ENCODE measurements at places on chromosomes 6 and 20.

DNA sequence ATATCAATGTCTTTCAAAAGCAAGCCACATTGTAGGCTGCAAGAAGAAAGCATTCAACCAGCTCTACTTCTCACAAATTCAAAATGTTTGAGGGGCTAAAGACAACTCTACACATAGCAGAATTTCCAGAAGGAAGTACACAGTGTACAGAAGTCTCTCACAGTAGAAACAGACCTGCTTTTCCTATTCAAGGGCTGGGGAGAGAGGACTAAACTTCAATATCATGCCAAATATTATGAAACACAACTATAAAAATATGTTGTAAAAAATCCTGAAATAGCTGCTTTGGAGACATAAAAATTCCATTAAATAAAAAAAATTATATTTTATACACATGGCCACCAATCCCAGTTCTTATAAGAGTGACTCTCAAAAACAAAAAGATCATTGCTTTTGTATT is 70.8 kb upstream of the IPCEF1 start:
- no peak for DNase-seq

- DNase-seq: no peak
Measured at GRCh38 chr6:90462102-90462501, 124.8 kb downstream of the MAP3K7 start.

GRCh38 chr6:75422024-75422639 is 71.5 kb downstream of the FILIP1 start:
- DNase-seq: no peak

- DNase-seq: no peak
Measured at GRCh38 chr6:169274781-169275180, 21.1 kb upstream of the THBS2 start.

DNA sequence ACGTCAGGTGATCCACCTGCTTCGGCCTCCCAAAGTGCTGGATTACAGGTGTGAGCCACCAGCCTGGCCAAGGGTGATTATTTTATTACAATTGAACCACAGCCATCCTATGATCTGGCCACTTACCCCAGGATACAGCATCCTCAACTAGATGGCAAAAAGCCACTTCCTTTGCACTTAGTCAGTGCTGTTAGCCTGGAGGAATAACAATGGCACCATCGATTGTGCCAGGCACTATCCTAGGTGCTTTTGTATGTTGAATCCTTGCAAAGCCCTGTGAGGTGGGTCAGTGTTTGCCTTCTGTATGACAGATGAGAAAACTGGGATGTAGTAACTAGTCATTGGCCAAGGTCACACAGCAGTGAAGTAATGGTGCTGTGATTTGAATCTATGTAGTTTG is 11.2 kb upstream of the TTPAL start:
- no peak for DNase-seq

GRCh38 chr6:128507337-128508310 is 12.8 kb downstream of the PTPRK start:
- no peak for DNase-seq

DNA sequence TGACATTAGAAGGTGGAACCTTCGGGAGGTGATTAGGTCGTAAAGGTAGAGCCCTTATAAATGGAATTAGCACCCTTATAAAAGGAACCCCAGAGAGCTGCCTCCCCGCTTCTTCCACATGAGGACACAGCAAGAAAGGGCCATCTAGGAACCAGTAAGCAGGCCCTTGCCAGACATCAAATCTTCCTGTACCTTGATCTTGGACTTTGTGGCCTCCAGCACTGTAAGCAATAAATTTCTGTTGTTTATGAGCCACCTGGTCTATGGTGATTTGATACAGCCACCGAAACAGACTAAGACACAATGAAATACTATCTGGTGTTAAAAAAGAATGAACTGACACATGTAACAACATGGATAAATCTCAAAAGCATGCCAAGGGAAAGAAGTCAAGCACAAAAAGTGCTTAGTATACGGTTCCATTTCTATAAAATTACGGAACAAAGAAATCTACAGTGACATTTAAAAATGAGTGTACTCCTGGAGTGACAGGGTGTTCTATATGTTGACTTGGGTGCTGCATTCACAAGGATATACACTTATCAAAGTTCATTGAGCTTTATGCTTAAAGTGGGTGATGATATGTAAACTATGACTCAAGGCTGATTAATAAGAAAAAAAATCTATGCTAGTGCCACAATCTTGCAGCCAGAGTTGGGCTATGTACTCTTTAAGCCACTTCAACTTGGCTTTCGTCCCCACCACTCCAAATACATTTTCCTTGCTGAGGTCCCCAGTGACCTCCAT is 18.4 kb downstream of the SERPINB1 start:
- DNase-seq: no peak

DNA sequence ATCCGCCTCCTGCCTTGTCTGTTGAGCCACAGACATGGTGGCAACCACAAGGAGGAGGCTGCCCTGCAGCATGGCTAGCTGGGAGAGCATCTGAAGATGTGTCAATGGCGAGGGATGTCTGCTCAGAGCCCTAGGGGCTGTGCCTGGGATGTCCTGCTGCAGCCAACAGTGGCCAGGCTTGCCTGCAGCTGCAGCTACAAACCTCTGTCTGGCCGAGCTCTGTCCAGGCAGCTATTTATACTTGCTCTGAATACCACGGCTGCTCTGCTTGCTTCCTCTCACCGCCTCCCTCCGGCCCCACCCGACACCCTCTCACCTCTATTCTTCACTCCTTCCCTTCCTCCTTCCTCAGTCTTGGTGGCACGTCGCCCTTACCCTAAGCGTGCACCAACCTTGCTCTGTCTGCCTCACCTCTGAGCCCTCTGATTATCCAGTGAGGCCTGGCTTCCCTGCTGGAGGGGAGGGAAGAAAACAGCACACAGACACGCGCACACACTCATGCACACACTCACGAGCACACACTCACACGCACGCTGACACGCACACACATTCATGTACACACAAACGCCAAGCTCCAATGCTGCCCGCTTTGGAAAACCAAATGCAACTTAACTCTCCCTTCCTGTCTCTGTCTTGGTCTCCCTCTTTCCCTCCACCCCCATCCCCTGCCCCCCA is at the start of gene ANGPT4:
TSS of gene ANGPT4 (minus strand) at position 210 of the 675 bp plus-strand sequence. CDS start at position 90, 120 bp downstream.
- DNase-seq: no peak

DNA sequence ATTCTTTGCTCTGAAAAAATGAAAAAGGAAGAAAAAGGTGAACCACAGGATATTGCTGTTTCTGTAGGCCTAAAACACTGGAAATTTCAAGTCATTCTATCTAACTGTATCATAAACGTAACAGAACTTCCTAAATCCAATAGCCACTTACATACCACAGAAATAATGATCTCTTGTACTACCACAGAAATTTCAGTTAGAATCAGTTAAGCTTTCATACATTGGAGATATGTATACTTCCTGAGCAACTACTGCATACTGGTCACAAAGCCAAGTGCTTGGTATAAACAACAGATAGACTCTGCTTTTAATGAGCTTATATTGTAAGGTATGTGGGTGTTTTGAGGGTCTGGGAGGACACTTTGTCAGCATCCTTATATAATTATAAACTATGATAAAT is 38.6 kb downstream of the VTA1 start:
- DNase-seq: no peak

DNA sequence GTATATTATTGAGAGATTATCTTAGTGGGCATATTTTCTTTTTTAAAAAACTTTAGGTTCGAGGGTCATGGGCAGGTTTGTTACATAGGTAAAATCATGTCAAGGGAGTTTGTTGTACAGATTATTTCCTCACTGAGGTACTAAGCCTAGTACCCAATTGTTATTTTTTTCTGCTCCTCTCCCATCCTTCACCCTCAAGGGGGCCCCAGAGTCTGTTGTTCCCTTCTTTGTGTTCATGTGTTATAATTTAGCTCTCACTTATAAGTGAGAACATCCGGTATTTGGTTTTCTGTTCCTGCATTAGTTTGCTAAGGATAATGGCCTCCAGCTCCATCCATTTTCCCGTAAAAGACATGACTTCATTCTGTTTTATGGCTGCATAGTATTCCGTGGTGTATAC is 247.9 kb upstream of the RAB32 start:
- no peak for DNase-seq

GRCh38 chr6:160421854-160422253 is 73.7 kb downstream of the SLC22A3 start:
- DNase-seq: no peak

DNA sequence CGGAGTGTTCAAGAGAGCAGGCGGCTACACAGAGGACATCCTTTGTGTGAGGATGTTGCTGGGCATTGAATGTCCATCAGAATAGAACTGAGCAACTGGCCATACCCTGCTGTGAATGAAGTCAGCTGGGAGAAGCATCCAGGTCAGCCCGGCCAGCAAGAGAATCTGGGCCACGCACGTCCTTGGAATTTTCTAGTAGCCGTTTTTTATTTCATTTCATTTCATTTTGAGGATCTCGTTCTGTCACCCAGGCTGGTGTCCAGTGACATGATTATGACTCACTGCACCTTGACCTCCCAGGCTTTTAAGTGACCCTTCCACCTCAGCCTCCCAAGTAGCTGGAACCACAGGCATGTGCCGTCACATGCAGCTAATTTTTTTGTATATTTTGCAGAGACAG is 97.9 kb downstream of the SSR1 start:
- DNase-seq: no peak

DNA sequence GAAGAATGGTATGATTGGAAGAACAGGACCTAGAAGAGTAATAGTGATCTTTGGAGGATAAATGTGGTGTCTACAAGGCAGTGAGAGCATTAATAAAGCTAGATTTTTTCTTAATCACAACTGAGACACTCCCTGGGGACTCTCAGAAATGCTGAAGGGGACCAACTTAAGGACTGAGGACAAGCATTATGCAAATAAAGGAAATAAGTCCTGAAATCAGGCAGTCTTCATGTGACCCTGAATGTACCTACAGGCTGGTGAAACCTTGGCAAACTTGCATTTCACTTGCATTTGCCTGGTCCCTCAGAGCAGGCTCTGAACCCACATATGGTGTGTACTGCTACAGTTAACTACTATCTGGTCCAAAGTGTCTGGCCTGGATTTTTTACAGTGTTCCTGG is 19.3 kb upstream of the TTK start:
- DNase-seq: no peak

DNA sequence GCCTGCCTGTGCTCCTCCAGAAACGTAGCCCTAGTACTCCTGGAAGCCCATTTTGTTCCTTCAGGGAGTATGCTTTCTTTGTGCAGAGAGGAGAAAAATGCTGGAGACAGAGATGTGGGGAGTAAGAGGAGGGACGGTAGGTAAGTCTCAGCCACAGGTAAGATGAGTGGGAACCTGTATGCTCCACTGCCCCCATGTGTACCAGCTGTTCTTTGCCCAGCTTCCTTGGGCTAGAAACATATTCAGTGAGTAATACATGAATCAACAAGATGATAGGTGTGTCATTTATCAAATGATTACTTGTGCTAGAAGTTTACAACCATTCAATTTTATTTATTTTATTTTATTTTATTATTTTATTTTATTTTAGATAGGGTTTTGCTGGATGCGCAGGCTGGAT is 13.6 kb upstream of the CEP85L start:
- DNase-seq: no peak

- DNase-seq: no peak
Measured at GRCh38 chr6:110524305-110524704, 47.9 kb upstream of the SLC22A16 start.

DNA sequence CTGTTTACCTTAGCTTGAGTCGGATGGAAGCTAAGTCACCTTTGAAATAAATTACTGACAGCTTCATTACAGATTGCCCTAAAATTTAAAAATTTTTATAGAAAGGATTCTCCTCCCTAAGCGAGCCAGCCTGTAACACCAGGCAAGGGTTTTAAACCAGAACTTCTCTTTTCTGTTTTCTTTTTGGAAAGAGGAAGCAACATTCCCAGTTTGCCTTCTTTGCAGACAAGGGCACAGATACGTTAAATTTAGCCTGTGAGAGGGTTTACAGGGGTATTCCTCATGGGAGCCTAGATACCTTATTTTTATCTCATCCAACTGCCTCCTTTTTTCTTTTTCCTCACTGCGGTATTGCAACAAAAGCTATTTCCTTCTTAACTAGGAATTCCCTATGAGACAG is 45.0 kb downstream of the GNAS start:
- DNase-seq: no peak

DNA sequence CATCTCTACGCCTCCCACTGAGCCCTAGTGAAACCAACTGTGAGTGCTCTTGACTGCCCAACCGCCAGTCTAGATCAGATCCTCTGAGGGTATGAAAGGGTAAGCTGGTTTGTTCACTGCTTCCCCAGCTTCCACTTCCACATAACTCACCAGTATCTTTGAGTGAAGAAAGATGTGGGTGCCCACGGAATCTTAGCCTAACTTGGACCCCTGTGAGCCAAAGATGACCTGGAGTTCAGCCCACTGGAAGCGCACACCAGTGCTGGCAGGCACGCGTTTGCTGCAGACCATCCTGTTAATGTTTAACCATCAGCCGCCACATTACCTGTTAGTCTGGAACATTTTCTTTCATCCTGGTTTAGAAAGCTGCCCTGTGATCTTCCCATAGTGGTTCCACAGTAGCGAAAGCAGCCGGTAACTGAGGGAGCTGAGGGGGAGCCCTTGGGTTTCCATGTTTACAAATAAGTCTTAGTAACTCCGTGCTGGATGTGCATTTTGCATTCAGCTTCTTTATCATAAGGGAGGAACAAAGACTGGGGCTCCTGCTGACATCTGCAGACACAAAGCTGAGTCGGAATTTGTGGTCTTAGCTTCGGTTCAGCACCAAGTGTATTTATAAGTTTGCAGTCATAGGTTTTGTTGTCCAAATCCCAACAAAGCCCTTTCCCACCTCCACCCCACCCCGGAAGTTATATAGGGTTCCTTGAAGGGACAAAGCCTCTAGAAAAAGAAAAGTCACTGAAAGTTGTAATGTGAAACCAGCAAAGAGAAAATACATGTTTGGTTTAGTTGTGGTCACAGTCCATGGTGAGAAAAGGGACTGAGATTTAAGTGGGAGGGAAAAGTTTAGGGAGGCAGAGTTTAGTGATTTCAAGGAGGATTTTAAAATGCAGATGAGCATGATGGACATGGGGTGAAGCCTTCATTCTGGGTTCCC is 71.0 kb downstream of the SSR1 start:
- no peak for DNase-seq

- no peak for DNase-seq
Measured at GRCh38 chr6:103105686-103106085, 1712.2 kb downstream of the GRIK2 start.

GRCh38 chr6:42179945-42180313 is 6.8 kb downstream of the GUCA1A start:
- no peak for DNase-seq

- no peak for DNase-seq
Measured at GRCh38 chr20:60177080-60177479, 218.9 kb downstream of the CDH26 start.

DNA sequence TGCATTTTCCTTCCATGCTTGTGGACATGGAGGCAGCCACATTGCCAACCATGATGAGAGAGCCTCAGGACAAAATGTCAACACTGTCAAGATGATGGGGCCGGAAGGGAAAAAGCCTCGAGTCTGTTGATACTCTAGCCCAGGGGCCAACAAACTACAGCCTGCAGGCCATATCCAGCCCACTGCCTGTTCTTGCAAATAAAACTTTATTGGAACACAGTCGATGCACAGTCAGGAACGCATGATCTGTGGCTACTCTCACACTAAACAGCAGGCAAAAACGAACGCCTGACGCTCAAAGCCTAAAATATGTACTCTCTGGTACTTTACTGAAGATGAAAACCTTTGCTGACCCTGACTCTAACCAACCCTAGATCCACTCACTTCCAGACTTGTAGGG is 72.3 kb downstream of the BMP7 start:
- no peak for DNase-seq

All from stimulated activated CD4-positive, alpha-beta T cell treated with anti-CD3 and anti-CD28 coated beads, Interleukin-1b, Interleukin-23, amount 100 ng/mL, for 4 hours (primary cell).